ENCODE measurements at places on chromosomes 5 and 9.

- DNase-seq: no peak
These were observed 51.5 kb upstream of the CTNNA1 start for GRCh38 chr5:138701678-138702077.

GRCh38 chr5:141846031-141846430 lies 32.2 kb downstream of the PCDH1 start:
- no peak for DNase-seq

DNA sequence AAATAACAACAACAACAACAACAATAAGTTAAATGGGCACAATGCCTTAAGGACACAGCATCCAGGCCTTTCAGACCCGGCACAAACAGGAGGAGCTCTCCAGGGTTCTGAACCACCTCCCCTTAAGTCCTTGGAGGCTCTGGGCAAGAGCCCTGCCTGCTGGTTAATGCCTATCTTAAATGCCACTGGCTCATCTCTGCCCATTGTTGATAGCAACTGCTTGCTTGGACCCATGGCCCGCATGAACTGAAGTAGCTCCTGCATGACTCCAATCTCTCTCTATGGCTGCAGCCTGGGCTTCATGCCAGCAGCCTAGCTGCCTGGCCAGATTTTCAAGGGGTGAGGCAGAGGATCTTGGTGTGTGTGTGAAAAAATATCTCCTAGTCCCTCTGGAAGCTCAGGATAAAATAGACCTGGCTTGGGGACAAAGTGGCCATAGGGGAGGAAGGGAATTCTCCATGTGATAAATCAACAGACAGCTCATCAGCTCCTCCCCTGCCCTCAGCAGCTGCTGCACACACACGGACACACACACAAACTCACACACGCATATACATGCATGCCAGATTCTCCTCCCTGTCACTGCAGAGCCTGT lies 27.4 kb downstream of the FAM219A start:
- no peak for DNase-seq

DNA sequence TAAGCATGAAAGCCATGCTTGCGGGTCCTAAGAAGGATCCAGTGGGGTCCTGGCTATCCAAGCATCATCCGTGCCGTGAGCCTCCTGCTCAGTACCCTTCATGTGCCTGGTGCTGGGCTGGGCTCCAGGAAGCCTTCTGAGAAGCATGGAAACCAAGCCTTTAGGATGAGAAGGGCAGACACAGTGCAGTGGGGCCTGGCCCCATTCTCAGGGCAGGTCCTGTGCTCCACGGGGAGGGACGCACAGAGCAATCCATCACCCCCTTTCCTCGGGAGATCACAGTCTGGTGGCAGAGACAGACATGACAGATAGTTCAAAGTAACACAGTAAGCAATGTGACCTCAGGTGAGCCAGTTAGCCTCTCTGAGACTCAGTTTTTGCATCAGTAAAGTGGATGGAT lies 76.9 kb downstream of the RGS3 start:
- no peak for DNase-seq

DNA sequence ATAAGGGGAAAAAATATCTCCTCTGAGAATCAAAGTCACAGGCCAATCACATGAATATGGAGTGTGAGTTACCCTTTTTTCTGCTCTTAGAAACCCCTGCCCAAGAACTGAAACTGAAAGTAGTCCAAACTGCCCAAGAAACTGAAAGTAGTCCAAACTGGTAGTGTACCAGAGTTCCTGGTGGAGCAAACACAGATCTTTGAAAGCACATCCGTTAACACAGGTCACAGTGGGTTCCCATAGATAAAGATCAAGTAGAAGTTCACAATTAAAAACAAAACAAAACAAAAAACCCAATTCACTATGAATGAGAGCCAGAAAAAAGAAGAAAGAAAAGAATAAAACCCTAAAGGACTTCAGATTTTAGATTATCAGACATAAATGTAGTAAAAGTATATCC lies 332.4 kb upstream of the EFNA5 start:
- no peak for DNase-seq

DNA sequence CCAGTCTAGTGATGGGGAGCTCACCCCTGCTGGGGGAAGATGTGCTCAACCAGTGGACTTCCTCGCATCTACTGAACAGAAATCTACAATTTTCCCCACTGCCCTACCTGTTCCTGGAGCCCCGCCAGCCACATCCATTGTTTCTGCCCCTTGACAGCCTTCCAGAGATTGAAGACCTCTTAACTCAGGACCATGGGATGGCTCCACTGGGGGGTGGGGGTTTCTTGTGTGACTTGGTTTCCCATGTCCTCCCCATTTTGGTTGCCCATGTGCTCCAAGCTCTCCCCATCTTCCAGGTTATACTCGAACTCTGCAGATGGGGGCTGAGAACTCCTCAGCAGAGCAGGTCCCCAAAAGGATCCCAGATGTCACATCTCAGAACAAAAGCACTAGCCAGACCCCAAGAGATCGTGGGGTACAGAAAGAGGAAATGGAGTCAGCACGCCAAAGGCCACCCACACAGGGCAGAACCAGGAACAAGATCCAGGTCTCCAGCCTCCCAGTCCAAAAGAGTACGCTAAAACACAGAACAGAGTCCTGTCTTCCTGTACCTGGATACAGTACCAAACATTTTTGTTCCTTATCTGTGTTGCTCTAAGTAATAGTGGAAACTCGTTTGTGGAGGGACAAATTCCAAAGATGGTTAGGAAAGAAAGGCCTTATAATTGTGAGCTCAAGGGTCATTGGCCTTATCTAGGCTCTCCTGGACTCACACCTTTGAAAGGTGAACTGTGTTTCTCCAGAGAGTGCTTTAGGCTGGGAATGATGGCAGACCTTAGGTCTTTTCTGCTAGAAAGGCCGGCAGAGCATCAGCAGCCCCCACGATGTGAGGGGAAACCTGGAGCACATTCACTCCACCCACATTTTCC lies 15.8 kb downstream of the CORO2A start:
- DNase-seq: no peak

GRCh38 chr9:61665829-61666228 lies 476.0 kb downstream of the SPATA31A7 start:
- DNase-seq: no peak

GRCh38 chr9:110590816-110591215 lies 11.3 kb upstream of the SVEP1 start:
- DNase-seq: no peak

DNA sequence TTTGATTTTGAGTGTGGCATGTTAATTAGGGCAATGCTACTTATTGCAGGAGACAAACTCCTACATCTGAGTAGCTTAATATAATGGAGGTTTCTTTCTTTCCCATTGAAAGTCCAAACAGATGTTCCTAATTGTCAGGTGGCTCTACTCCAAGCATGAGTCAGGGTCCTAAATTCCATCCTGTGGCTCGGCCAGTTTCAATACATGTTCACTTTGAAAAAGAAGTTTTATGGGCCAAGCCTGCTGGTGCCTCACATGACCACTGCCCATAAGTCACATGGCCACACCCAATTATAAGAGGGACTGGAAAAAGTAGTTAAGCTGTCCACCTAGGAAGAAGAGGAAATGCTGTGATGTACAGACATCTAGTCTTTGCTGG lies 170.4 kb downstream of the ARRDC3 start:
- no peak for DNase-seq

DNA sequence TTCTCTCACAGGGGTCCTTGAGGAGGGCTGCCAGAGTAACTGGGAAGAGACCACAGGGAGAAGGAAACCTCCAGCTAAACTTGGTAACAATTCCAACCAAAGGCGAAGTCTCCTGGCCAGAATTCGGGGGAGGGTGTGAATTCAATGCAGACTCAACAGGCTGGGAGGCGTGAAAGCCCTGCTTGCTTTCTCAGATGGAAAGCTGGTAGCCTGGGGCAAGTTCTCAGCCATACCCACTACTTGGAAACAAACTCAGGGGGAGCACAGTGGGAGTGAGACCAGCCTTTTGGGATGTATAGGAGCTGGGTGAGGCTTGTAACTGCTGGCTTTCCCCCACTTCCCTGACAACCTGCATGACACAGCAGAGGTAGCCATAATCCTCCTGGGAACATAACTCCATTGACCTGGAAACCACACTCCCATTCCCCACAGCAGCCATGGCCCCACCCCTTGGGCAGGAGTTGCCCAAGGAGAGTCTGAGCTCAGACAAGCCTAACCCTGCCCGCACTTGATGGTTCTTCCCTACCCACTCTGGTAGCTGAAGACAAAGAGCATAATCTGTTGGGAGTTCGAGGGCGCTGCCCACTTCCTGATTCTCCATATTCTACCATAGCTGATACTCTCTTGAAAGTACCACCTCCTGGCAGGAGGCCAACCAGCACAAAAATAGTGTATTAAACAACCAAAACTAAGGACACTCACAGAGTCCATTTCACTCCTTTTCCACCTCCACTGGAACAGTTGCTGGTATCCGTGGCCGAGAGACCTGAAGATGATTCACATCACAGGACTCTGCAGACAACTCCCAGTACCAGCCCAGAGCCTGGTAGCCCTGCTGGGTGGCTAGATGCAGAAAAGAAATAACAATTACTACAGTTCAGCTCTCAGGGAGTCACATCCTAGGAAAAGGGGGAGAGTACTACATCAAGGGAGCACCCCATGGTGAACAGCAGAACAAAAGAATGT lies 123.8 kb downstream of the FAM170A start:
- no peak for DNase-seq
